BE2C (cell line): ENCODE measurements at places on chromosomes 16 and 17.
A peak's percentile ranks its signal among the peaks of the same experiment; 100 is the strongest.

GRCh38 chr17:79789943-79790804 is 6.7 kb downstream of the CBX8 start:
- DNase-seq: peak; percentile 78

DNA sequence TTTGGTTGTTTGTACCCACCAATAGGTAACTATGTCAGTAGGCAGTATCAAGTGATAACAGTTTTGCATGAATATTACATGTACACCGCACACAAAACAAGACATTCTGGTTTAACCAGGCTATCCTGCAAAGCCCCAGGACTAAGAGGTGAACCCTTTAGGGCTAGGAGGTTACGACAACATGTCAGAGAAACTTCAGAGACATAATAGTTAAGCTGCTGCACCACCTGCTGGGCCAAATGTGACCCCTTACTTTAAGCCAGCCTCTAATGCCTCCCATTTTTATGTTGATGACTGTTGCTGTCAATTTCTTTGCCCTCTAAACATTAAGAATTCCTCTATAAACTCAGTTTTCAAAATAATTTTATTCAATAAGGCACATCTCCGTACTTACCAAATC is 15.4 kb downstream of the SRP68 start:
- no peak for DNase-seq

GRCh38 chr17:48391444-48391843 is 38.6 kb downstream of the SKAP1 start:
- no peak for DNase-seq

DNA sequence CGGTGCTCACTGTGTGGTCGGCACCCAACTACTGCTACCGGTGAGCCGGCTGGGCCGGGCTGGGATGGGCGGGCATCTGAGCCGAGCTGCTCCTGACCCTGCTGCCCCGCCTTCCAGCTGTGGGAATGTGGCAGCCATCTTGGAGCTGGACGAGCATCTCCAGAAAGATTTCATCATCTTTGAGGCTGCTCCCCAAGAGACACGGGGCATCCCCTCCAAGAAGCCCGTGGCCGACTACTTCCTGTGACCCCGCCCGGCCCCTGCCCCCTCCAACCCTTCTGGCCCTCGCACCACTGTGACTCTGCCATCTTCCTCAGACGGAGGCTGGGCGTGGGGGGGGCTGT is 6.9 kb downstream of the TBX6 start:
- DNase-seq: no peak

DNA sequence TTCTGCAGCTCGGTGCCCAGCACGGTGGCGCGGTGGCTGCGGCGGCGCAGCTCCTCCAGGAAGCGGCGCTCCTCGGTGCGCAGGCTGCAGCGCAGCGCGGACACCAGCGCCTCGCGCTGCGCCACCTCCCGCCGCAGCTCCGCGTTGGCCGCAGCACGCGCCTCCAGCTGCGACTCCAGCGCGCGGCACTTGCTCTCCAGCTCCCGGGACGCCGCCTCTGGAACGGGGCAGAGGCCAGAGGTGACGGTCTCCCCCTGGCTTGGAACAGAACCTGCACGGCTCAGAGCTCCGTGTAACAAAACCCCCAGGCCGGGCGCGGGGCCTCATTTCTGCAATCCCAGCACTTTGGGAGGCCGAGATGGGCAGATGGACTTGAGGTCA is 13.2 kb upstream of the CLUH start:
- no peak for DNase-seq

DNA sequence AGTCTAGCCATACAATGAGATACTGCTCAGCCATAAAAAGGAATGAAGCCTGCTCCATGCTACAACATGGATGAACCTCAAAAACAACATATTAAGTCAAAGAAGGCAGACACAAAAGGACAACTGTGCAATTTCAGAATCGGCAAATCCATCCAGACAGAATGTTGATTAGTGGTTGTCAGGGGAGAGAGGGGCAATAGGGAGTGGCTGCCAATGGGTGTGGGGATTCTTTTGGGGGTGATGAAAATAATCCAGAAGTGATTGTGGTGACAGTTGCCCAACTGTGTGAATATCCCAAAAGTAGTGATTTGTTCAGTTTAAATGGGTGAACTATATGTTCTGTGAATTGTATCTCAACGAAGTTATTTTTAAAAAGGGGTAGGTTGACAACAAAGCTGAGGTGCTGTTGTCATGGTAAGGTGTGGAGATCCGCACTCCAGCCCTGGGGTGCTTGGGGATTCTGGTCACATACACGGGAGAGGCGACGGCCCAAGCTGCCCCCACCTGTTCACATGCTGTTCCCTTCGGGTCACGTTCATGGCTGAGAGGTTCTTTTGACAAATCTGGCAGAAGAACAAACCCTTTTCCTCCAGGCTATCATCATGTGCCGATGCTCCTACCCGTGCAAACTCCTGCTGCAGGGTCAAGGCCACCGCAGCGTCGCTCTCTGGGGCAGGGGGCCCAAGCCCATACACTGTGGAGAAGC is 9.6 kb downstream of the SLX4 start:
- no peak for DNase-seq

GRCh38 chr16:11318817-11319216 is 26.4 kb upstream of the RMI2 start:
- DNase-seq: no peak

- no peak for DNase-seq
Measured at GRCh38 chr17:31788956-31789355, 70.1 kb downstream of the COPRS start.

GRCh38 chr16:13262270-13263090 is 361.1 kb downstream of the SHISA9 start:
- no peak for DNase-seq

DNA sequence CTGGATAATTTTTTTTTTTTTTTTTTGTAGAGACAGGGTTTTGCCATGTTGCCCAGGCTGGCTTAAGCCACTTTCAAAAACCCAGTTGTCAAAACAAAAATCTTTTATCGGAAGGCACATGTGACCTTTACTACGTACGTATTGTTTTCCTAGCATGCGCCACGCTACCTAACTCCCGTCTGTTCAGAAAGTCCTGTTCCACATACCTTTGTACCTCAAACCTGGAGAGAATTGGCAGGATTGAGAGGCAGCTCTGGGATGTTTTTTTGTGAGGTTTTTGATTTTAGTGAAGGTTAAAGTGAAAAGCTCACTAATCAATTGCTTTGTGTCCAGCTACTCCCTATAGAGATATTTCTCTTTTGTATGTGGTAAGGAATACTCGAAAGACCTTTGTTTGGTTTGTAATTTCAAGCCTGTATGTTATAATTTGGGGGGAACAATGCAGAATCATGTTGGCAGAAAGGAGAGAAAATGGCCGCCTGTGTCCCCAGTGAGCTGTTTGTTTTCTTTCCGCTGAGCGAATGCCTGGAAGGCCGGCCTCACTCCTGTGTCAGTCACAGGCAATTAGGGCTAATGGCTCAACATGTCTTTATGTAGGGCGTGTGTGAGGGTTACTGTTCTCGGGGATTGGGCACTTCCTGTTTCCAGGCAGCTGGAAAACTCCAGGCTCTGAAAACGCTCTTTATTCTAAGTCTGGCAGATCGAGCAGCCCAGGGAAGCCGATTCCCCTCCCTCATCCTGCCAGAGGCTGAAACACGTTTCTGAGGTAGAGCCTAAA is 60.8 kb upstream of the CLEC18A start:
- DNase-seq: peak; percentile 84

- no peak for DNase-seq
Measured at GRCh38 chr17:81924557-81925532, 2.7 kb downstream of the MAFG start.

DNA sequence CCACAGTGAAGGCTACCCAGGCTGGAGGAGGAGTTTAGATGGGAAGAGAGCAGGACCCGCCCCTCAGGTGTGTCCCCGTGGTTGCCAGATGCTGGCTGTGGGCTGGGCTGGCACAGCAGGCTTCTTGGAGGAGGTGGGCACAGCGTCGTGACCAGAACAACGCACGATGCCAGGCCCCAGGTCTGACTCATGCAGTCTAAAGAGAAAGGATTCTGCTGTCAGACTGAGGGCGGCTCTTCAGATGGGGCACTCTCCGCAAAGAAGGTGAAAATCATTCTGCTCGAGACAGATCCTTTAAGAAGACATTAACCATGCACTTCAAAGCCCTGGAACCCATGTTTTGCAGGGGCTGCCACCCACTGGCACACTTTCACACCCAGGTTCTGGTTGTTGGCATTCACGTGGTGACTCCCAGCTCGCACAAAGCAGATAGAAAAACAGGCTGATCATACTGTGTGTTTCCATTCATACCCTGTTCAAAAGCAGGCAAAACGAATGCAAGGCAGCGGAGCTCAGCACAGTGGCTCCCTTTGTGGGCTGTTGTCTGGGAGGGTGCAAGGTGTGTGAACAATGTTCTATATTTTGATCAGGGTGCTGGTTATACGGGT is 19.0 kb downstream of the CACNG4 start:
- no peak for DNase-seq

- no peak for DNase-seq
Measured at GRCh38 chr17:75589919-75590303, 2.3 kb downstream of the MYO15B start.

DNA sequence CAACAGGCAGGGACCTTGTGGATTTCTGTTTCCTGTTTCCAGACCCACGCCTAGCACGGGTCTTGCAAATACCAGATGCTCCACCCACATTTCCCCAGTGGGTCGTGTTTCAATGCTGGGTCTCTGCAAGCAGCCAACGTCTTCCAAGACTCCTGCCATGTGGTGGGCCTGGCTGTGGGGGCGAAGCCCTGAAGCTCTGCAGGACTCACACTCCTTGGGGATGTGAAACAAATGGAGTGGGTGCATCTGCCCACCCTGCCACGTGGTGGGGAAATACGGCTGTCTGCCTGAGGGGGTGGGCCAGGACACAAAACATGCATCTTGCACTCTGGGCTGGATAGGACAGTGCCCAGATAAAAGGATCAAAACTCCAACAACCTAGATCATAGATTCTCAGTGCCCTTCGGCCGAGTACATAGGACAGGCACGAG is 32.6 kb downstream of the FA2H start:
- no peak for DNase-seq

- no peak for DNase-seq
Measured at GRCh38 chr17:39769974-39770587, 32.3 kb downstream of the GRB7 start.

DNA sequence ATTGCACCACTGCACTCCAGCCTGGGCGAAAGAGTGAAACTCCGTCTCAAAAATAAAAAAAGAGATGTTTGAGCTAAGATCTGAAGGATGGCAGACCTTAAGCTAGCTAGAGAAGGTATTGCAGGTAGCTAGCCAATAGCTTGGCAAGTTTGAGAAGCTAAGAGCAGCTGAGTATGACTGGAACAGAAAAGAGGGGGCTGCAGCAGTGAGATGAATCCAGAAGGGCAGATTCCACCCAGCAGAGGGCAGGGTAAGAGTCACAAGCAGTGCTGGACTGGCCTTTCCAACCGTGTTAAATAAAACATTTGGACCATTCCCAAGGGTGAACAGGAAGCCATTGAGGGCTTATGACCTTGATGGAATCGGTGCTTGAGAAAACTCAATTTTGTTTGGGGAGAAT is 5.7 kb upstream of the PHAF1 start:
- DNase-seq: peak; percentile 44

GRCh38 chr16:28845761-28846079 is 428 bp downstream of the TUFM start:
- DNase-seq: no peak

GRCh38 chr17:48132385-48132784 is 24.8 kb downstream of the SNX11 start:
- no peak for DNase-seq

- DNase-seq: peak; percentile 49
Measured at GRCh38 chr17:19410875-19411620, at the start of gene RNF112. RNF112 (plus strand) TSS chr17:19411232; CDS start chr17:19411409, 177 bp downstream.

DNA sequence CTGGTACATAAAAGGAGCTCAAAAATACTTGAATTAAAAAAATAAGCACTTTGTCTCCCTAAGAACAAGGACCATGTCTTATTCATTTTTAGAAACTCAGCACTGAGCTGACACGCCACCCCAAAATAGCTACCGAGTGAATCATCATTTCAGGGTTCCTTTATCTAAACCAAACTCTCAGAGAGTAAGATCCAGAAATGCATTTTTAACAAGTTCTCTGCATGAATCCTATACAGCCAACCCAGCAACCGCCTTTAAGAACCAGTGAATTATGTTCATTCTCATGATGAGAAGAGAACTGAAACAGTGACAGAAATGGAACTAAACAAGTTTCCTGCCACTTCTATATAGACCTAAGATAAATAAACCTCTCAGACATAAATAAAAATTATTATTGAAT is 8.7 kb downstream of the C16orf87 start:
- no peak for DNase-seq

DNA sequence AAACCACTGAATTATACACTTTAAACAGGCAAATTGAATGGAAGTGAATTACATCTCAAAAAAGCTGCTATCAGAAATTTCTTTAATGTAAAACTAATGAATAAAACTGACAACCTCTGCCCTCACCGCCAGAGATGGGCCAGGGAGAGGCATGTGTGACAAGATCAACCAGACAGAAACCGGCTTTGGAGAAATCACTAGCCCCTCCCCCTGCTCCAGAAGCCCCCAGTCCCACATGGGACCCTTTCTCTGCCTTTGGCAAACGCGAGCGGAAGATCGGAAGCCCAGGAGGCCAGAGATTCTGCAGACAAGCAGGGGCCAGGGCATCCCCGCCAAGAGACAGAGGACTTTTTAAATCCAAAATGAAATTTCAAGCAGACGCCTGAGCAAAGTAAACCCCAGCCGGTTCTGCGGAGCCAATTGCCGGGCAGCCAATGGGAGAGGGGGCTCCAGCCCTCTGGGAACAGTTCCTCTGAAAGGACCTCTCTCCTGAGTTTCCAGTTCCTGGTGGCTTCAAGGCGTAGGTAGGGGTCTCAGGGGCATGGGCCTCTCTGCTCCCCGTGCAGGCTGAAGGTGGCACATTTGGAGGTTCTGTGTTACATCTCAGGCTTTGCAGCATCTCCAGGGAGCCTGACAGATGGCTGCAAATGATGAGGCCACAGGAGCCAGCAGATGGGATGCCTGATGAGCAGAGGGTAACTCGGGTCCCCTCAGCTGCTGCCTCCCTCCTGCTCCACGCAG is 118.1 kb downstream of the GSG1L start:
- DNase-seq: no peak

- DNase-seq: no peak
Measured at GRCh38 chr16:10616419-10616755, 36.0 kb upstream of the EMP2 start.

DNA sequence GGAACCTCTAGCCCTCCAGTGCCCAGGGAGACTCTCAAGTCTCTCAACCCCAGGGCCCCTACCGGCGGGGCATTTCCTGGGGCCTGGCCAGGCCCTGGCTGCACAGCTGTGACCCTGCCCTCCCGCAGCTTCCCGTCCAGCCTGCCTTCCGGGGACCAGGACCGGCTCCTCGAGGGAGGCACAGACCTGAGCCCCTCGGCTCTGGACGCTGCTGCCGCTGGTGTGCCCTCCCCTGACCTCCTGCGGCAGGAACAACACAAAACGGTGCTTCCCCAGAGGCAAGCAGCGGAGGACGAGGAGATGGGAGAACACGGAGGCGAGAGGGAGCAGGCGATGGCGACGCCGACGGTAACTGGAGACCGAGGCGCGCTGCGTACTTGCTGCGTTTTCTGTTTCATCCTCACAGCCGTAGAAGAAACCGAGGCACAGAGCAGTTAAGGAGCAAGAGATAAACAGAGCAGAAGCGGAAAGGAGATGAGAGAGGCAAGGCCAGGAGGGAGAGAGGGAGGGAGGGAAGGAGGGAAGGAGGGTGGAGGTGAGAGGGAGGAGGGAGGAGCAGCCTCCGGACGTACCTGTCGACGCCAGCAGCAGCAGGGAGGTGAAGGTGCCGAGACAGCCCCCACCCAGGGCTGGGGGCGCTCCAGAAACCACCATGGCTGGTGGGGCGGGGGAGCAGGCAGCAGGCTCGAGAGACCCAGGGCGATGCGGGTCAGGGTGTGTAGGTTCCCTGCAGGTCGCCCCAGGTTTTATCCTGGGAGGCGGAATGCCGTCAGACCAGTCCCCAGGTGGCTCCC is at the start of gene PRSS22:
Gene PRSS22, minus strand, starts transcription at position 720 of the 794 bp plus-strand sequence. Its CDS starts 66 bp downstream, at position 654.
- no peak for DNase-seq

- no peak for DNase-seq
Measured at GRCh38 chr17:57636274-57636673, 108.8 kb downstream of the CCDC182 start.
